ENCODE measurements at places on chromosomes 3 and 15.

GRCh38 chr15:81152799-81153198, 18.7 kb downstream of the CFAP161 start:
- no peak for DNase-seq

DNA sequence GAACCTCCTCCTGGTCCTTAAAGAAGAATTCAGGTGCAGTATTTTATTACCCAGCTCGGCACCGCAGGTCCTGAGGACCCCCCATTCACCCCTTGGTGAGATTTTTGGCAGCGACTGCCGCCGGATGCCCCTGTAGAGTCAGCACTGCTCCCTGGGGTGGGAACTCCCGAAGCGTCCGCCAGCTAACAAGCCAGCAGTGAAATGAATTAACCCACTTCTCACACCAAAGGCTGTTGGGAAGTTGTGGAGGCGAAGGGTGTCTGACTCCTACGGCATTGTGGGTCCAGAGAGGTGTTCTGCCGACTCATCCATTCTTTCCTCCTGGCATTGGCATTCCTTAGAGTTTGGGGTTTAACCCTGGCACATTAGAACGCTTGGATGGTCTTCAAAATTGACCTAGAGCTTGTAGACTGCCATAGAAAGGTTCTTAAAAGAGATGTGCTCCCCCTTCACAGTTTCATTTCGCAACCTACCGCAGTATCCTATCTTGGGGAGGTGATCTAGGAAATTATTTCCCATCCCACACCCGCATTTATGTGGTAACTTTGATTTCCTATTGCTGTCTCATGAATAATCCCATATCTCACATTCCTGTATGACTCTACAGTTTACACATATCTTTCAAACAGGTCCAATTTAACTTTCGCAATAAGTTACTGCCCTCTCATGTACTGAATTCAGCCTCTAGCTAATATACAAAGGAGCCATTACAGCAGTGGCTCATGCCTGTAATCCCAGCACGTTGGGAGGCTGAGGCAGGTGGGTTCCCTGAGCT, 879 bp upstream of the EIF5A2 start:
- no peak for DNase-seq

DNA sequence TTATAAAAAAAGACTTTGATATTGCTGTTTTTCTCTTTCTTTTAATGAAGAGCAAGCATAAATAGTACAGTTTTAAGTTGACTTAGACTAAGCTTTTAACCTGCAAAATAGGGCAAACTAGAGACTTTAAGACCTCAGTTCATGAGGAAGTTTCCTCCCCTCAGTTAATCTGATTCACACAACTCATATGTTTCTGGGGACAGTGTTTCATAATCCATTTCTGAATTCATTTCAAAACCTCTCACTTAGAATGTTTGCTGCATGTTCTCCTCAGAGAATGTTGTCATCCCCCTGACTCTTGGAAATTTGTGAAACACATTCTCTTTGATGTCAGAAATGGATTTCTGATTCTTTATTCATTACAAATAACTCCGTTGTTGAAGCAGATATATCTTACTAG, 79.3 kb upstream of the SKOR1 start:
- DNase-seq, result no peak

DNA sequence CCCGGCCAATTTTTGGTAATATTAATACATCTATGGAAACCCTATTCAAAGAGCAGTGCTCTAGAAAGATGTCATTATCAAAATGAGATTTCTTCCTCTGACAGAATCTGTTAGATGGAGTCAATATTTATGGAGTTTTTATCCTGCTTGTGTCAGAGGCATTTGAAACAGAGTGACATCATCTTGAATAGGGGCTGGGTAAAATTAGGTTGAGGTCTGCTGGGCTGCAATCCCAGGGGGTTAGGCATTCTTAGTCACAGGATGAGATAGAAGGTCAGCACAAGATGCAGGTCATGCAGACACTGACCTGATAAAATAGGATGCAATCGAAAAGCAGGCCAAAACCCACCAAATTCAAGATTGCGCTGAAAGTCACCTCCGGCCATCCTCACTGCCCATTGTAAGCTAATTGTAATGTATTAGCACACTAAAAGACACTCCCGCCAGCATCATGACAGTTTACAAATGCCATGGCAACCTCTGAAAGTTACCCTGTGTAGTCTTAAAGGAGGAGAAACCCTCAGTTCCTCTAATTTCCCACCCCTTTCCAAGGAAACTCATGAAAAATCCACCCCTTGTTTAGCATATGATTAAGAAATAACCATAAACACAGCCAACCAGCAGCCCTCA, 27.3 kb upstream of the CCDC50 start:
- peak; percentile 3 for DNase-seq

- DNase-seq, result no peak
Measured at GRCh38 chr15:49286649-49287404, 116.8 kb downstream of the GALK2 start.

- DNase-seq, result no peak
Measured at GRCh38 chr3:165346503-165346902, 150.3 kb upstream of the SLITRK3 start.

GRCh38 chr15:100133001-100133400, 208.8 kb downstream of the ADAMTS17 start:
- DNase-seq, result no peak

DNA sequence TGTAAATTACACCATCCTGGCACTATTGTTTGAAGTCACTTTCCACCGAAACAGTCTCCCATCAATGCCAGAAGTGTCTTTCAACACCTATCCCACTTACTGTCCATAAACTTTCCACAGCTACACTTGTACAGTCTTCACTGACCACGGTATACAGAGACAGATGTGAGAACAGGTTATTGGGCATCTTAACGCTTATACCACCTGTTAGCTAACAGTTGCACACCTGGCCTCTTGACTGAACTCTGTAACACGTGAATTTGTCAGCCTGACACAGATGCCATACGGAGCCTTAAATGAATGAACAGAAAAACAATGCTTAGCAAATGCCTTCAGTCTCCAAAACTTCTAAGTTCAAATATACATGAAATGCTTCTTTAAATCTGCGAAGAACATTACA, 440.5 kb downstream of the SHQ1 start:
- no peak for DNase-seq

DNA sequence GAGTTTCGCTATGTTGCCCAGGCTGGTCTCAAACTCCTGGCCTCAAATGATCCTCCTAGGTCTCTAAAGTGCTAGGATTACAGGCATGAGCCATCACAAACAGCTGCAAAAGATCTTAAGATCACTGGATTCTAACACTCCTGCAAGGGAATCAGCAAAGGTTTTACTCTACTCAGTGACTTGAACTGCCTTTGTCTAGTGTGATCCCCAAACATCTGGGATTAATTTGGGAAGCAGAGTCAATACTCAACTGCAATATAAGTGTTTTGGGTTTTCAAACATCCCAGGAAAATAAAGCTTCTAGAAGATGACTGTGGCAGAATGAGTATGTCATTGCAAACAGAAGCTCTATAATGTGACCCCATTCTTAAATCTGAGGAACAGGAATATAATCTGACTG, 7.2 kb downstream of the SPG21 start:
- no peak for DNase-seq

- DNase-seq, result peak; percentile 47
Measured at GRCh38 chr3:139480585-139480984, 4.3 kb upstream of the RBP2 start.

DNA sequence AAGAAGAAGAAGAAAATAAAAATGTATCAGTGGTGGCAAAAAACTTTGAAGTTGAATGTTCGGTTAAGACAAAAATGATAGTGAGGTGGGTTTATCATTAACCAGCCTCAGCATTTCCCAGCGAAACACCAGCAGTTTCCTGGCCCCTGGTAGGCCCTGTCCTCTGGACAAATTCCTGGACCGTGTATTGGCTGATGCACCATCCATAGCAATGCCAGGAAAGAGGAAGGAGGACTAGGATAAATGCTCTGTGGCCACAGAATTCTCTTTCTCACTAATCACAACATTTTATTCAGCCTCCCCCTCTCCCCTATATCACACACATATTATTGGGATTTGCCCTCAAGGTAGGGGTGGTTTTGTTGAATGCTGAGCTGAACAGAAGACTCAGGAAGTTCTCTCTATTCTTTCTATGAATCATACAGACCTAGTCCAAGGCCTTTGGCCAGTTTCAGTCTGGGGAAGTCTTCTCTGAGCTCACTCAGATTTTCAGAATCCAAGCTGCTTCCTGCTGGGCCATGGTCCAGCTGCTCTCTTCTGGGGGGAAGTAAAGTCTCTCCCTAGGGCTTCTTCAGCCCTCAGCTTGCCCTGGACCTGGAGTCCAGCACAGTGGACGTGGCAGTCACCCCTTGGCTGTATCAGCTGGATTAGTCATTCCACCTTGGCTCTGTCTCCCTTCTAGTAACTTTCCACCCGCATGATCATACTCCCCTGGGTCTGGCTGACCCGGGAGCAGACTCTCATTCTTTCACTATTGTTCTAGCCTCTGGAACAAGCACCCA, 27.6 kb downstream of the SLC28A1 start:
- no peak for DNase-seq

GRCh38 chr15:91537856-91538255, 315.7 kb upstream of the SLCO3A1 start:
- no peak for DNase-seq

- DNase-seq, result no peak
Measured at GRCh38 chr3:35641920-35642527, 2.7 kb downstream of the ARPP21 start.

DNA sequence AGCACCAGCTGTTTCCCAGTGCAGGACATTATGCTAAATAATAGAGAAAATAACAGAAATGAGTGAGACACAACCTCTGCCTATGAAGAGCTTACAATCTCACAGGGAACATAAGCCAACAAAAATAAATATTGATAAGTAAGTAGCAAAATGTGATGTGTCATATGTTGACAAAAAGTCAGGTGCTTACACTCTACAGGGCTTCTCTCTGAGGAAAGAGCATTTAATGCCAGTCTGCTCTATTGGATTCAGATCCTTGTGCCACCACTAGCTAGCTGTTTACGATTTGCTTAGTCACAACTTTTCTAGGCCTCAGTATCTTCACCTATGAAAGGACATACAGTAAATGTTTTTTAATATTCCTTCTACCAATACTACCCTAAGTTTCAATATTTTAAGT, 500.9 kb upstream of the NAALADL2 start:
- no peak for DNase-seq

DNA sequence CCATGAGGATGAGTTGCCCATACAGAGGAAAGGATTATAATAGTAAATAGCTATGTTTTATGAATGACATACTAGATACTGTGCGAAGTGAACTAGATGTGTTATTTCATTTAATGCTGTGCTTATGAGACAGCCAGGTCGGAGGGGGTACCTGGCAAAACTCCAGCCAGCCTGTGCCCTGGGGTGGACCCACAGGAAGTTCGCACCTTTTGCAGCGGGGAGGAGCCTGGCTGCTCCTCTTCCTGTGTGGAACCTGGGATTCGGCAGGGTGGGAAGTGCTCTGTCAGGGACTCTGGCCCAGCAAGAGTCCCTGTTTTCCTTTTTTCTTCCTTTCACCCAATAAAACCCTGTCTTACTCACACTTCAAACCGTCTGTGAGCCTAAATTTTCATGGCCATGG, 452.2 kb downstream of the IL5RA start:
- DNase-seq, result no peak

DNA sequence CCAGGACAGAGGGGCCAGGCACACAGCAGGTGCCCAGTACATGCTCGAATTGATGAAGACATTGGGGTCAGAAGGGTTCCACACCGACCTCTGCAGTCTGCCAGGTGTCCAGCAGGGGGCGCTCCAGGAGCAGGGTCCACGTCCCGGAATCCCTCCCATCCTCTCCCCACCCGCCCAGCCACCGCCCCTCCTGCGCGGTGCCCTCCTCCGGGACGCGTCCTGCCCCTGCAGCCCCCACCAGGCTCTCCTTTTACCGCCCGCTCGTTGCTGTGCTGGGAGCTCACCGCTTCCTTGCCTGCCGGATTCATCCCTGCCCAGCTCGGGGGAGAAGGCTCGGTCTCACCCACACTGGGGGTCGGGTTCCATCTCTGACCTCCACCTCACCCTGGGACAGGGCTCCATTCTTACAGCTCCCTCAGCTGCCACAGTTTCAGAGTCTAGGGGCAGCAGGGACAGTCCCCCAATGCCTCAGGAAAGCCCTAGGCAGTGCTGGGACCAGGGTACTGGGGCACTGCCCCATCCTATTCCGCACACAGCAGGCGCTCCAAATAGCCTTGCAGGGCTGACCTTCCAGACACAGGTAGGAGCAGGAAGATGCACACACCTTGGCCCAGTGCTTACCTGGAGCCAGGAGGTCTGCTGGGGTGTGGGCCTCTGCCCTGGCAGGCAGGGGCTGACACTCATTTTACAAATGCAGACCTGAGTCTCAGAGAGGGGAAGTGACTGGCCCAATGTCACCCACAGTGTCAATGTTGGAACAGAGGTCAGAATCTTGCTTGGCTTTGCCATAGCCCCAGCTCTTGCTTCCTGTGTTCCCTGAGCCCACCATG, 31.0 kb downstream of the GRIP2 start:
- DNase-seq, result peak; percentile 100

DNA sequence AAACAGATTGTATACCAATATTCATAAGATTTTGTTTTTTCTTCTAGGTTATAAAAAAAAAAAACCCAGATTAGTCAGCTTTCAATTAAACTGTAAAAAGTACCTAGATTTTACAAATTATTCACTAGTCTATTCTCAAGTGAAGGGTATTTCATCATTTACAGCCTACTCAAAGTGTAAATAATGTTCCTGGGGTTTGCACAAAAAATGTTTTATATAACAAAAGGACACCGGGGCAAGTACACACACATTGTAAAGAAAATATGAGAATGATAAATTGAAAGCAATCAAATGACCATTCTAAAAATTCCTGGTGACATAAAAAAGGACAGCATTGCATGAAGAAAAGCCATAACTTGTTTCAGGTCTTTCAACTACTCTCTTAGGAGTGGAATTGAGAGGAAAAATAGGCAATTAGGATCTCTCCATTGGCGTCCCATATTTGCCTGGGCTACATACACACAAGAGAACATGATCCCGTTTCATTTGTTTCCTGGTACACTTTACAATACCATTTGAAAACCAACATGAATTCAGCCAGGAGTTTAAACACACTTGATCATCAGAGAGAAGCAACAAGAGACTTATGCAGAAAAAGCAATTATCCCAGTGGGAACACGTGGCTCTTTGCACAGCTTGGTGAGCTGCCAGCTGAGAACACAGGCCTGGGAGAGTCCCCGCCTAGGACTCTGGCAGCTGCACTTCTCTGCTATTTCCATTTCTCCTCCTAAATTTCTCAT, 1039.2 kb downstream of the ROBO1 start:
- DNase-seq, result no peak

GRCh38 chr15:71494563-71495397, 315.6 kb upstream of the NR2E3 start:
- DNase-seq, result no peak

- DNase-seq, result no peak
Measured at GRCh38 chr15:99399618-99400017, 148.3 kb downstream of the LRRC28 start.

DNA sequence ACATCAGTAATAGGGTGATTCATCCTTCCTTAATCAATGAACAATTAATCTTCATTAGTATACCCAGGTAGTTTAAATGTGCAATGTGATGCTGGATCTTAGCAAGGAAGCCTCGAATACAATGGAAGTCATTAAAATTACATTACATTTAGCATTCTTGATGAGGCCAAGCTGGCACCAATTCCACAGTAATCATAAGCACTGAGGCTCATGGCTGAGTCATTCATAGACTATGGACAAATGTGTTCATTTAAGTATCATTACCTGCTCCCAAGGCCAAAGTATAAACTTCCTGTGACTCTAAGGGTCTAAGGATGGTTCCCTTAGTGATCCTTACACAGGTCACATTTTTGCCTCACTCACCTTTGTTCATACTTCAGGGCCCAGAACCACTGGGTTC, 266.4 kb upstream of the CDIN1 start:
- no peak for DNase-seq

- peak; percentile 77 for DNase-seq
Measured at GRCh38 chr3:183178833-183179549, 16.5 kb upstream of the LAMP3 start.

Measured in H1 (cell line).